ENCODE measurements at places on chromosomes 3 and 15.

- no peak for DNase-seq
These were observed 53.5 kb upstream of the CHST2 start for GRCh38 chr3:143066033-143066432.

DNA sequence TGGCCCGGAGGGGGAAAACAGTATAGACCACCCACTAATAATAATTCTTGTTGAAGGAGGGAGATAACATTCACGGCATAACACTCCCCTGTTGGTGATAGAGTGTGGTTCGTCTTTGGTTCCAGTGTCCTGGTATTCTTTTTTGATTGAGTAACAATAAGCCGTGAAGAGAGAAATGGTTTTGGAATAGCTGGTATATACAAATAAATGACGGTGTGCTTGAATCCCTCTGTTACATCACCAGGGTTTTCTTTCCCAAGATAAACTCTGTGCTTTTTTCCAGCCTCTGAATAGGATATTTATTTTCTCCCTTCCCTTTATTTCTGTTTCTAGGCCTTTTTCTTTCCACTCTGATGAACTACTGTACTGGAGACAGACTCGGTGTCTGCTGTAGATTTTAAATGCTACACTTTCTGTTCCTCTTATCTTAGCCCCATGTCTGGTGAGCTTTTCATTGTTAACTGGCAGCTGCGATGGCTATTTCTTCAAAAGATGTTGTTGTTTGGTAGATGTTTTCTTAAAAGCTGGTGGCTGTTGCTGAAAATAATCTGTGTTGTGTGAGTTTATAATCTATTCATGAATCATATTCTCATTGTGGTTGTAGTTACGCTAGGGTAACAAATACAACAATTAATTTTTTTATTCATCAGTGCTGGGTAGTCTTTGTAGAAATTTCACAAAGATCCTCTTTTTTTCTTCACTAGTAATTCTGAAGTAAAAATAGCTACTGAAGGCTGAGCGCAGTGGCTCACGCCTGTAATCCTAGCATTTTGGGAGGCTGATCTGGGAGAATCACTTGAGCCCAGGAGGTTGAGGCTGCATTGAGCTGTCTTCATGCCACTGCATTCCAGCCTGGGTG, 15.5 kb upstream of the SCAANT1 start:
- no peak for DNase-seq

- no peak for DNase-seq
These were observed 890.5 kb downstream of the TUSC7 start for GRCh38 chr3:117600112-117600511.

- DNase-seq, result no peak
These were observed 78.9 kb upstream of the BHLHE40 start for GRCh38 chr3:4900298-4900697.

DNA sequence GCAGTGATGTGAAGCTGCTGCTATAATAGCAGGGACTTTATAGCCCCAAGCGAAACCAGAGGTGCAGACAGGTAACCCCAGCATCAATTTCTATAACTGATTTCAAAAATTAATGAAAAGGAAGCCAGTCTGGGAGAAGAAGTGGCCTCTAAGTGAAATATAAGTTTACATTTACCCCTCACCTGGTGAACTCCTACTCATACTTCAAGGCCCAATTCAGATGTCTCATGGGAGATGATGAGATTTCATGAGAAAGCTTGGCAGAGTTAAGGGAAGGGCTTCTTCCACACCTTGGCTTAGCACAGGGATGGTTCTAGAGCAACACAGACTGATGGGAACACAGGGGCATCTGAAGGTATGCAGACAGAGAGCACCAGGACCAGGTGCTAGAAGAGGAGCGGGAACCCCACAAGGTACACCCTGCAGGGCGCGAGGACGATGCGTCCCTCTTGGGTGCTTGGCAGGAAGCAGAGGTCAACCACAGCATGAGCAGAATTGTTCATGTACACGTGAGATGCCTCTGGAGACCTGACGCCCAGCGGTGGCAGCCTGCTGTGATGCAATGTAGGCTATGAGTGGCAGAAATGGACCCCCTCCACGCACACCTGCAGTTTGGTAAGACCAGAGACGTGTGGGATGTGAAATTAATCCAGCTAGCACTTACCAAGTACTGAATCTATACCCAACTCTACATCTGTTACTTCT, 102.9 kb downstream of the SRGAP3 start:
- DNase-seq, result no peak

DNA sequence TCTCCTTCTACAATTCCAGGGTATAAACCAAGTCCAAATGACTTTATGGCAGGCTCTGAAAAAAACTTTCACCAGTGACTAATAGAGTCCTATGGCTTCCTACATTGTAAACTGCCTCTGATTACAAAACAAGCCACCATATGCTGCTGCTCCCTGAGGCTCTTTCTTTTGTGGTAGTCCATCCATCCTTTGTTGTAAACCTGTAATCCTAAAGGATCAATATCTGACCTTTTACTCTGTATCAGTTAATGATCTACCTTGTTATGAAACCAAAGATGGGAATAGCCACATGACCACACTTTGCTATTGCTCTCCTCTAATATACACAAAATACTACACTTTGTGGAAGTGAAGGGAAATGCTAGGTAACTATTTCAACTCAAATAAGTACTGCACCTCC, 434.7 kb upstream of the AGTR1 start:
- no peak for DNase-seq

DNA sequence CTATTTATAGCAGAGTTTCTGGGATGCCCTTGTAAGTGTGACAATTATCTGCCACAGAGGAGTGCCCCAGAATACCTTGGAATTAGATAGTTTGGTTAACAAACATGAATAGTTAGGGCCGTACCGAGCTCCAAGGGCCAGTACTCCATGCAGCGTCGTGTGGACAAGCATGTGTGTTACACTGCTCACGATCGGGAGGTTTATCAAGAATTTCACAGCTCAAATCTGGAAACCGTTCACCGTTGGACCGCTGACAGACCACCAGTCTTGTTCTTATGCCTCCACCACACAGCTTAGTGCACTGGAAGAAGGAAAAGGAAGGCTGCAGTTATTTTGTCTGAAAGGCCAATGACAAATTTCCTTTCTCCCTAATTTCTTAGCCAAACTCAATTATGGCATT, 93.7 kb downstream of the ADAMTS9 start:
- no peak for DNase-seq

DNA sequence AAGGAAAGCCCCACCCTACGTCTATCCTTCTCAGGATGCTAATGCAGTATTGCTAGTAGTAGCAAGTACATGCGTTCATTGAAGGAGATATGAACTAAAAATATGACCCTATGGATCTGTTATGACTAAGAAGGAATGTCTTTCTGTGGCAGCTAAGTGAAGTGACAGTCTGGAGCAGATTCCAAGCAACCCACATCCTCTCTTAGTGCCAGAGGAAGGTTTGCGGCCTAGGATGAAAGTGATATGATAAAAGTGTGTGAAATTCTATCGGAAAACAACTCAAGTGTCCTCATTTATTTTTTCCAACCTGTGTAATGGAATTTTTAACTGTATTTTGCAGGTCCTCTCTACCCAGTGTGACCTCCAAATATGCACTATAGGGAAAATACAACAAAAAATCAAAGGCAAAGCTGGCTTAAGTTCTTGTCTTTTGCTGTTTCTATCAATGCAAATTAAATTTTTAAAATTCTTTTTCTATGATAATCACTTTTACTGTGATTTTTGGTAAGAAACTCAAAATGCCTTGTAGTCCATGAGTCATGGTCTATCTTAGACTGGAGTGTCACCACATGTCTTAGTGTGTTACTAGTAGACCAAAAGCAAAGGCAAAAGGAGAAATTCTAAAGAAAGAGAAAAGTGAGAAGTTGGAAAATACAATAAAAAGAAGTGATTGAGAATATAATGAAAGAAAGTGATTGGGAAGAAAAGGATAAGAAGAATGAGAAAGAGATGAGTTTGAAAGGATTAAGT, 161.2 kb upstream of the TMCO5A start:
- no peak for DNase-seq

DNA sequence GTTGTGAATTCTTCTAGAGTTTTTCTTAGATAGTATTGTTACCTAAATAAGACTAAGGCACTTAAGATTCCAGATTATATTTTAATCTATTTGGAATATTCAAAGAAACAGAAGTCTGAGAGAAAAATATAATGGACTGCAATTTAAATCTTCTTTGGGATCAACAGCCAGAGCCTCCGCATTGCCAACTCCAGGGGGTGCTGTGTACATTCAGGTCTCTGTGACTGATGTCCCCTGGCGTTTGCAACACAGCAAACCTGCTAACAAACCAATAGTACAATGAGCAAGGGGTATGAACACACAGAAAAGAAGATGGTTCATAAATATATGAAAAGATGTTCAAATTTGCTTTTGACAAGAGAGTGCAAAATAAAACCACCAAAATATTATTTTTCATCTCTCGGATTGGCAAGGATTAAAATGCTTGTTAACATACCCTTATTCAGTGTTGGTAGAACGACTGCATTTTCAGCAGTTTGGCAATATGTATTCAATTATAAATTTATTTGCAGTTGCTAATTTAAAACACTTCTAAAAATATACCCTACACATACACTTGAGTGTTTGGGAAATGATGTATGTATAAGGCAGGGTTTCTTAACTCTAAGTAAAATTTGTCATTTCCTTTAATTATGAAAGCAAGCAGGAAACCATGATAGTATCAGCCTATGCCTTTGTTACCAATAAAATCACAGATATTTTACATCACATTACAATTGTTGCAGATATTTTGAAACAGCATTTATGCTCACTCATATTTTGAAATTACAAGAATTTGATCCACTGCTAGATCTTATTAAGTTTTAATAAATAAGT, 16.1 kb upstream of the TM4SF1 start:
- DNase-seq, result peak; percentile 25

DNA sequence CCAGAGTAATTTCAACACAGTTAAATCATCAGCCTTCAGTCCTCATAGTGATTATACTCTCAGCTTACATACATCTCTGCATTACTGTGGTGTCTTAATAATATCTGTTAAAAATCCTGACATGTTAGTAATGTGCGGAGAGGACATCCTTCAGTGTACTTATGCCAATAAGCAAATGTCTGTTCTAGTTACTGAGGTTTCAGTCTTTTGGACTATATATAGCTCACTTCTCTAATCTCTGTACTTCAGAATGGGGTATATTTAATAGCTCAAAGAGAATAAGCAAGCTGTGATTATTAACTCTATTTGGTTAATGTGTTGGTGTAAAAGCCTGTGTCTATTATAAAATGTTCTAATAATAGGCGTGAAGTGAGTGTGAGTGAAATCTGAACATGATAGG, 28.9 kb upstream of the OSTN start:
- DNase-seq, result no peak

- DNase-seq, result no peak
These were observed 61.8 kb upstream of the PRR20G start for GRCh38 chr3:127349501-127350171.

DNA sequence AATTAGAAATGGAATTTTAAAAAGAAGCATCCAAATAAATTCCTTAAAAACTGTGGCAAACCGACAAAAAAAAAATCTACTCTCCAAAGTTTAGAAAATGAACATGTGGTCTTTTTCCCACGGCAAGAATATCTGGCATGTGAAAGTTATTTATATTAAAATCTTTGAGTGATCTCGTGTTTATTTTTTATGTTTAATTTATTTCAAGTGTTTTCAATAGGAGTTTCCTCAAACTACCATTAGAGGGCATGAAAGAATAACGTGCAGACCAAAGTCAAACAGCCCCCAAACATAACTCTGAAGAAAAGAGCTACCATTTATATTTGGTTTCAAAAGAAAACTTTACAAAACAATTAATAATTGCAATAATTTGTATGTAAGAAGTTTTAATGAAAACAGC, 286.4 kb downstream of the ZIC4 start:
- DNase-seq, result no peak

GRCh38 chr15:29812384-29812694, 9.9 kb downstream of the TJP1 start:
- no peak for DNase-seq

- no peak for DNase-seq
These were observed 5.6 kb upstream of the LRRC34 start for GRCh38 chr3:169818316-169818715.

DNA sequence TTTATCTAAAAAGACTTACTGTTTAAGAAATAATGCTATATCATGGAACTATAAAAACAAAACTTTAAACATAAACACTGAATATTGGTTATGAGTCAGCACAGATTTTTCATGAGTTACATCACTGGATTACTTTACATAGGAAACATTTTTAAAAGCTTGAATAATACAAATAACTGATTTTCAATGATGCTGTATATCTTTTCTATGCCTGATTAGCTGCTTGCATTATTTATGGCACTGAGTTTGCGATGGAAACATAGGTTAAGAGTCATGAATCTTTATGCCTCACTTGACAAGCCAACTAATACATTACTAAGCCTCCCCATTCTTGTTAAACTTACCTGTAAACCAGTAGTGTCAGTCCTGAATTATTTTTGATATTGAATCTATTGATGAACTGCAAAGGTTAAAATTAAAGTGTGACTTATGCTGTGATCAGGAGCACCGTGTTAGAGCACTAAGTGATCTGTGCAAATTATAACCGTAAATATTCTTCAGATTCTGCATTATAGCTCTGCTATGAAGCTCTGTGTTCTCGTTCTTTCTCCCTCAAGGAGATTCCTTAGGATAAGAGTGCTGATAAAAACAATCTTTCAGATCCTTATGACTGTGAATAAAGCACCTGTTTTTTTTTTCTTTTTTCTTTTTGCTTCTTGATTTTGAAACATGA, 437.3 kb upstream of the BCHE start:
- no peak for DNase-seq

GRCh38 chr3:32888739-32889138, 62.7 kb upstream of the CCR4 start:
- DNase-seq, result no peak

GRCh38 chr3:20726786-20727185, 540.8 kb upstream of the SGO1 start:
- DNase-seq, result no peak

All from CD4-positive, alpha-beta T cell treated with Interleukin-17A for 1 hour (primary cell).